ENCODE measurements at places on chromosomes 4 and X.

DNA sequence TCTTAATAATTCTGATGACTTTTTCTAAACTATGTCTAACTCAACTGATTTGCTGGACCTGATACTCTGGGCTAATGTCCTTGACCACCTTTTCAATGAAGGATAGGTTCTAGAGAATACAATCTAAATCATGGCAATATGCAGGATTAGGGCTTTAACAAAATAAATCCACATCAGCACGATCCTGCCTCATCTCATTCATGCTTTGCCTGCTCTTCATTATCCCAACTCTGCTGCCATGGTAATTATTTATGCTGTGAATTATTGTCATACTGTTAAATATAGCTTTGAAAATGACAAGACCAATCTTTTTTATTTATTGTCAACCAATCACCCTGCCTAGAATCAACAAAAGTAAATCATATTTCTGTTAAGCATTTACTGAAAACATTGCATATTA is 2176.7 kb upstream of the AGA start:
- DNase-seq, result no peak

- no peak for DNase-seq
Observed at GRCh38 chr4:36241771-36242170, 2.5 kb downstream of the ARAP2 start.

DNA sequence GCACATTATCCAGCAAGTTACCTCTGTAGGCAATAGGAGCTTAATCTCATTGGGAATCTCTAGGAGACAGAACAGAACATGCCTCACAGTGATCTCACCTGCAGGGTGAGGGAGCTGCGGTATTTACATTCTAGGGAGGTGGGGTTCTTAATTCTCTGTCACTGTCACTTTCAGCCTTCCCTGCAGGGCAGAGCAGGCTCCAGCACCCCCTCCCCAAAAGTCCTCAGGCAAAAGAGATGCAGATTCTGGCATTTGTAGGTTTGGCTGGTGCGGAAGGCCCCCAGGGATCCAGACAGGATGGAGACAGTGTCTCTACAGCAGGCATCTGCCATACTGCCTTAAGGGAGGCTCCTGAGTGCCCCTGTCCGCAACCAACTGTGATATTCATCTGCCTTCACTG is 166.4 kb upstream of the ATP6AP2 start:
- DNase-seq, result no peak

DNA sequence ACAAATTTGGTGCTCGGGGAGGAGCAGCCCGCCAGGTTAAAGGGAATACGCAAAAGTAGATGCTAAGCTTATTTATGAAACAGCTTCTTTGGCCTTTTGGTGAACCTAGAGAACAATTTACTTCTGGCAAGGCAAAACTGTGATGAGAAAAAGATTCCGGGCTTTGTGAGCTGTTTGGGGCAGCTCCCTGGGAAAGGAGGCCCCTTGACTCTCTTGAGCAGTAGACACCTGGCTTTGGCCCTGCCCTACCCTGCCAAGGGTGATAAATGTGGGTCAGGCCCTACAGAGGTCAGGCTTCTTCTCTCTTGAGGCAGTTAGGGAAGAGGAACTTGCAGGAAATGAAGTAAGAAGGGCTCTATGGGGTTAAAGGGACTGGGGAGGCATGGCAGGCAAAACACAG is 509.6 kb downstream of the MID1IP1 start:
- DNase-seq, result no peak

- DNase-seq, result no peak
Observed at GRCh38 chrX:2694914-2695267, 3.8 kb downstream of the CD99 start.

GRCh38 chr4:112031712-112032328 is 113.4 kb upstream of the FAM241A start:
- DNase-seq, result no peak

GRCh38 chrX:48883729-48884128 is 13.8 kb downstream of the TIMM17B start:
- no peak for DNase-seq

- no peak for DNase-seq
Observed at GRCh38 chr4:100574607-100575006, 56.8 kb upstream of the EMCN start.

DNA sequence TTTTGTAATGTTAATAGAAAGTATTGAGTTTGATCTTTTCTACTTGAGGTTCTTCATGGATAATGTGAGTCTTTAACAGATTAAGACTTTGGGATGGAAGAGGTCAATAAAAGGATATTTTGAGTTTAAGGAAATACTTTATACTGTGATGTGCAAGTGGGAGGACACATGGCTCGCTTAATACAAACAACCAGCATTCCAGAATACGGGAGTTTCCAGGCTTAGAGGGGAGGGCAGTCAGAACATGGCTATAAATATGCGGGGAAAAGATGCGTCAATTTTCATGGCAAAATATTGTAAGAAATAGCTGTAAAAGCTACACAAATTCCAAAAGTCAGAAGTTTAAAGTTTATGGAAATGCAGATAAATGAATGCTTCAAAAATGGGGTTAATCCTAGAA is 192.3 kb downstream of the AASDH start:
- no peak for DNase-seq

- no peak for DNase-seq
Observed at GRCh38 chrX:42821803-42822443, 44.0 kb upstream of the PPP1R2C start.

Measured in activated CD8-positive, alpha-beta memory T cell treated with anti-CD3 and anti-CD28 coated beads for 4 hours (primary cell).